Activated CD8-positive, alpha-beta memory T cell treated with anti-CD3 and anti-CD28 coated beads, Interleukin-2, amount 50 U/mL, for 4 hours (primary cell): ENCODE measurements at places on chromosomes 11 and 22.

DNA sequence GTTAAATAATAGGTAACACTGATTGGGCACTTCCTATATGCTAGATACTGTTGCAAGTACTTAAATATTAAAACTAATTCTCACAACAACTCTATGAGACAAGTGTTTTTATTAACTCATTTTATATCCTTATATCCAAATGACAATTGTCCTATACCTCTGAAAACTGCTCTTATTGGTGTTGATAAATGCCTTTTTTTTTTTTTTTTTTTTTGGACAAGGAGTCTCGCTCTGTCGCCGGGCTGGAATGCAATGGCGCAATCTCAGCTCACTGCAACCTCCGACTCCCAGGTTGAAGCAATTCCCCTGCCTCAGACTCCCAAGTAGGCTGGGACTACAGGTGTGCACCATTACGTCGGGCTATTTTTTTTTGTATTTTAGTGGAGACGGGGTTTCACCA is 41.6 kb downstream of the MRTFA start:
- no peak for DNase-seq

GRCh38 chr11:3042496-3043314 is 14.5 kb downstream of the CARS1 start:
- DNase-seq, result no peak

DNA sequence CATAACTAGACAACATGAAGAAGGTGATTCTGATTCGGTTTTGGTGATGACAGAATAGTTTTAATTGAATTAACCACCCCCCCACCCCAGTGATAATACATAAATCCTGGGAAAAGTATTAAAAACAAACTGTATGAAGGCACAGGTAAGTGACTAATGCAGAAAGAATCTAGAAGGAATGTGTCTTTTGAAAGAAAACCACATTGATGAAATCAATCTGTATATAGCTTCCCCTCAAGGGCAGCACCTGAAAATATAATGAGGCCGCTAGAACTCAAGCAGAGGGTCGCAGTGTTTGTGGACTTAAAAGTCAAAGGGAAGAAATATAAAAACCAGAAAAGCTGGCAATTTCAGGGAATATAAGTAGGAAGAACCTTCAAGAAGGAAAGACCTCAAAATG is 580.5 kb upstream of the CHORDC1 start:
- no peak for DNase-seq

- DNase-seq, result no peak
Observed at GRCh38 chr11:44519989-44520737, 45.3 kb upstream of the CD82 start.

DNA sequence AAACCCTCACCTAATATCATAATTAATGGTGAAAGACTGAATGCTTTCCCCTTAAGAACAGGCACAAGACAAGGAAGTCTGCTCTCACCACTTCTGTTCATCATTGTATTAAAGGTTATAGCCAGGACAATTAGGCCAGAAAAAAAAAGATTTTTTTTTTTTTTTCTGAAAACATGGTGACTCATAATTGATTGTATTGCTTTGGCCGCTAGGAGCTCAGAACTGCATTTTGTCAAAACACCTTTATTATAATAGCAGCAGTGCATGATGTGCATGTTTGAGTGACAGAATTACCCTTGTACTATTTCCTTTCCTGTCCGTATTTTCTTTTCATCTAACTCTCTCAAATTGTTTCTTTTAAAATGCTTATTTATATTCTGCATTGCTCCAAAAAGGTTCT is 98.1 kb downstream of the RNF169 start:
- DNase-seq, result no peak

DNA sequence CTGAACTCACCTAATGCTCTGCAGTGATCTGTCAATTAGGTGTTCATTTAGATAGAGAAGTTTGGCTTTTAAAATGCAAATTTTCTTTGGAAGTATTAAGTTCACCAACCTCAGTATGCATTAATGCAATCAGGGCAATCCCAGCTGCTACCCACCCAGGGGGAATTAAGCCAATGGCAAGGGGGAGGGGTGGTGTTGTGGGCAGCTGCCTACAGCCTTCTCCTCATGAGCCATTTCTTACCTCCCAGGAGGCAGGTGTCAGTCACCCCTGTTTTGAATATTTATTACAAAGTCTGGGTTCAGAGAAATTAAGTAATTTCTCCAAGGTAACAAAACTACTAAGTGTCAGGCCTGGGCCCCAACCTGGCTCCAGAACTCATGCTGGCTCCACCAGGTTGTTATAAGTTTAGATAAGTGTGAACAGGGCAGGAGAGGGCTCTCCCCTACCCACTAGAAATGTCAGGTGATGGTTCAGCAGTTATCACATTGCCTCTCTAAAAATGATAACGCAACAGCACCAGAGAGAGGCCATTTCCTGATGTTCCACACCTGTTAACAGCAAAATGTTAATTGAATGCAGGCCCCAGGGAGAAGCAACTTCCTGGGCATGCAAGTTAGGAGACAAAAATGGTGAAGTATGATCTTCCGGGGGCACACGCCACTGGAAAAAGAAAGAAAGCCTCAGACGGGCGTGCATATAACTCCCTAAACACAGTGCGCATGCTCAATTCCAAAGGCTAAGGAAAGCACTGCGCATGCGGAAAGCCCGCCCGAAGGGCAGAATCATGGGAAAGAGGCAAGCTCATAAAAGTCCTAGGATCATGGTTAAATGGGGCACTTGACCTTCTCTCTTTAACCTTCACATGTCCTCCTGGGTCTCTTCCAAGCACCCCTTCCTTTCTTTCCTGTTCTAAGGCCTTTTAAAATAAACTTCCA is 35.4 kb upstream of the GNAZ start:
- no peak for DNase-seq
